ENCODE measurements at places on chromosomes 2 and 18.

DNA sequence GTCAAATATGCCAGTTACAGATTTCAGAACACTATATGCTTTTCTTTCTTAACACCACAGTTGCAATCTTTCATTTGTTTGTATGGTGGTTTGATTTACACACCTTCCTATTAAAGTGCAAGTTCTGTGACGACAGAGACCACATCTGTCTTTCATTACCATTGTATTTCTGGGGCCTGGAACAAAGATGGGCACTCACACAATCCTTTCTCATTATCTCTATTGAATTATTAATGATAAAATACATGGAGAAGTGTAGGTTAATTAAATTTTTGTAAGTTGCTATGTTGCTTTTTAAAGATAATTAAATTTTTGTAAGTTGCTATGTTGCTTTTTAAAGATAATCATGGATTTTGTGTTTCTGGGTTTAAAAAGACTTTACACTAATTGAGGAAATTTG lies 79.9 kb downstream of the KCTD18 start:
- DNase-seq: no peak

- peak; percentile 23 for DNase-seq
These were observed at the start of gene REEP1 for GRCh38 chr2:86337244-86337835. TSS of gene REEP1 (minus strand) at chr2:86337626. CDS start at chr2:86337510, 116 bp downstream.

DNA sequence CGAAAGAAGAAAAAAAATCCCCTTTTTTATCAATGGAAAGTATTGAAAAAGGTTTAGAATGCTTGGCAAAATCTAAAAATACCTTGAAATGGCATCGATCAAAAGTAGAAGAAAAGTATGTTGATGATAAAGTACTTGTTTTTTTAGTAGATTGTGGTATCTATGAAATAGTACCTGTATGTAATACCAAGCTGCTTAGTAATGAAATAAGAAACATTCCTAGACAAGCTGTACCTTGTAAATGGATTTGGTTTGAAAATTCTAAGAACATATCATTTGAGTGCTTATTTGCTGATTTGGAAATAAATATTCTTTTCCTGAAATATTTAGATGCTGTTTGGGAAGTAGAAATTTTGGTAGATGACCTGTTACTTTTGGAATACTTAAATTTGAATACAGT lies 18.4 kb downstream of the TDRD15 start:
- DNase-seq: no peak

DNA sequence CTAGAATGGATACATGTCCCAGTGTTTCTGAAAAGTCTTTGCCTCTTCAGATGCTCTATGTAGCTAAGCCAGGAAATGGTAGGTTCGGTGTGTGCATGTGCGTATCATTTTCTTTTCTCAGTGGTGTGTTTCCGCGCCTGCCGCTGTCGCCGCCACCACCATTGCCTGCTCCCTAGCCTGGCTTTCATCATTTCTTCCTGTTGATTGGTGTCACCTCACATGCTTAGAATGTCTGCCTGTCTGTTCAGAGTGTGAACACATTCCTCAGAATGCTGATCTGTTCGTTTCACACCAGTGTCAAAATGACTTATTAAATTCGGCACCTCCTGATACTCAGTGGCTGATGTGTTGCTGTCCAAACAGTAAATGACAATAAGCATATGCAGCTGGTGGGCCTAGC lies 255.2 kb upstream of the SPRED2 start:
- DNase-seq: no peak

GRCh38 chr2:211867845-211868451 lies 670.7 kb downstream of the ERBB4 start:
- no peak for DNase-seq

- no peak for DNase-seq
These were observed 40.0 kb upstream of the FAHD2A start for GRCh38 chr2:95362486-95362885.

DNA sequence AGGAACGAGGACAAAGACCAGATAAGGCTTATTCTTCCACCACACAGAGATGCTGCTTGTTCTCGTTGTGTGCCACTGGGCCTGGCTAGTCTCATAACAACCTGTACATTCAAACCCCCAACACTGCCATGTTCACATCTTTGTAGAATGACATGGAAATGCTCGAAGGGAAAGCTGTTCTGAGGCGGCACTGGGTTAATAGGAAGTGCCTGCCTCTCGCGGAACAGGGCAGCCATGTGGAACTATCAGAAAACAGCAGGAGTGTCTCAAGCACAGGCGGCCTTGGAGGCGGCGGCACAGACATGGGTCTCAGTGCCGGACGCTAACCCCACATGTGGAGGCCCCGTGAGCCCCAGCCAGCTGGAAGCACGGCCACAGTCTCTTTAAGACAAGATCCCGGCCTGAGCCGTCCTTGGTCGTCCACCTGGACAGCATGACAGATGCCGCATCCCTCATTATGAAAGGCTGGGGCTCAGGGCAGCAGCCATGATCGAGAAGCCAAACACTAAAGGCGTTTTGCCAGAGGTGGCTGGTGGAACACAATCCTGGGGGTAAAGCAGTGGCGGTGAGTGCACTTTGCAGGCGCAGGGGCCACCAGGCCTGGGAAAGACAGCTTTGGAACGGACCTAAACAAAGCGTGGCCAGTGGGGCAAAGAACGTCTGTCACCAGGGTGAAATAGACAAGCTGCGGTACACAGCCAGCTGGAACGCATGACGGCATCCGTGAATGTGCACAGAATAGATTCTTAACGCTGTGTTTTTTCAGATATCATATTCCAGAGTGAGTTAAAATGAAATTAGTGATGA lies 161.0 kb downstream of the HDAC4 start:
- no peak for DNase-seq

GRCh38 chr2:80053522-80054345 lies 250.8 kb downstream of the LRRTM1 start:
- no peak for DNase-seq

DNA sequence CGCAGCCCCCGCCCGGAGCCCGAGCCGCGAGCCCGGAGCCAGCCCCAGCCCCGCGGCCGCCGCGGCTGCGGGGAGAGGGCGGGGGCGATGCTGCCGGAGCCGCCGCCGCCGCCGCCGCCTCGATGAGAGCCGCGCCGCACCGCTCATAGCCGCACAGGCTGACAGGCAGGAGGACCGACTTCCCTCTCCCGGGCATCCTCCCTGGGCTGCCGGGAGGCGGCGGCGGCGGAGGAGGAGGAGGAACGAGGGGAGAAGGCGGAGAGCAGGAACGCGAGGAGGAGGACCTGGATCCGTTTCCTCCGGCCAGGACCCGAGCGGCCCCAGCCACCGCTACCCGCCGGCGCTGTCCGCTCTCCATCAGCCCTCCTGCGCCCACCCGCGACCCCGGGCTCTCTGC lies 370 bp downstream of the KLHL29 start:
- DNase-seq: peak; percentile 46

- DNase-seq: no peak
These were observed 265.1 kb downstream of the NCKAP5 start for GRCh38 chr2:133303150-133303549.

- DNase-seq: no peak
These were observed 63.3 kb downstream of the RPIA start for GRCh38 chr2:88754585-88755320.

GRCh38 chr2:39524756-39525635 lies 87.9 kb upstream of the MAP4K3 start:
- no peak for DNase-seq

- DNase-seq: no peak
These were observed 14.1 kb upstream of the ACKR3 start for GRCh38 chr2:236555481-236555880.

- no peak for DNase-seq
These were observed 1.1 kb downstream of the GLI2 start for GRCh38 chr2:120736624-120737339.

- DNase-seq: peak; percentile 27
These were observed at the start of gene CDH2 for GRCh38 chr18:28176948-28177827. TSS of gene CDH2 (minus strand) at chr18:28177130. CDS start at chr18:28177022, 108 bp downstream.

DNA sequence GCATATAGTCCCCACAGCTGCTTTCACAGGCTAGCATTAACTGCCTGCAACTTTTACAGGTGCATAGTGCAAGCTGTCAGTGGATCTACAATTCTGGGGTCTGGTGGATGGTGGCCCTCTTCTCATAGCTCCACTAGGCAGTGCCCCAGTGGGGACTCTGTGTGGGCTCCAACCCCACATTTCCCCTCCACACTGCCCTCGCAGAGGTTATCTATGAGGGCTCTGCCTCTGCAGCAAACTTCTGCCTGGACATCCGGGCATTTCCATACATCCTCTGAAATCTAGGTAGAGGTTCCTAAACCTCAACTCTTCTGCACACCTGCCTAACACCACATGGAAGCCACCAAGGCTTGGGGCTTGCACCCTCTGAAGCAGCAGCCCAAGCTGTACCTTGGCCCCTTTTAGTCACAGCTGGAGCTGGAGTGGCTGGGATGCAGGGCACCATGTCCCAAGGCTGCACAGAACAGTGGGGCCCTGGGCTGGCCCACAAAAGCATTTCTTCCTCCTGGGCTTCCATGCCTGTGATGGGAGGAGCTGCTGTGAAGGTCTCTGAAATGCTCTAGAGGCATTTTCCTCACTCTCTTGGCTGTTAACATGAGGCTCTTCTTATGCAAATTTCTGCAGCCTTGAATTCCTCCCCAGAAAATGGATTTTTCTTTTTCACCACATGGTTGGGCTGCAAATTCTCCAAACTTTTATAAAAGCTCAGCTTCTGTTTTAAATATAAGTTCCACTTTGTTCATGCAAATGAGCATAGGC lies 59.3 kb downstream of the KDM3A start:
- no peak for DNase-seq

- no peak for DNase-seq
These were observed 5.0 kb downstream of the HRH4 start for GRCh38 chr18:24465486-24465885.

GRCh38 chr2:47899915-47900816 lies 6.1 kb downstream of the FBXO11 start:
- DNase-seq: no peak

GRCh38 chr2:1569879-1570450 lies 156.7 kb downstream of the TPO start:
- DNase-seq: no peak

DNA sequence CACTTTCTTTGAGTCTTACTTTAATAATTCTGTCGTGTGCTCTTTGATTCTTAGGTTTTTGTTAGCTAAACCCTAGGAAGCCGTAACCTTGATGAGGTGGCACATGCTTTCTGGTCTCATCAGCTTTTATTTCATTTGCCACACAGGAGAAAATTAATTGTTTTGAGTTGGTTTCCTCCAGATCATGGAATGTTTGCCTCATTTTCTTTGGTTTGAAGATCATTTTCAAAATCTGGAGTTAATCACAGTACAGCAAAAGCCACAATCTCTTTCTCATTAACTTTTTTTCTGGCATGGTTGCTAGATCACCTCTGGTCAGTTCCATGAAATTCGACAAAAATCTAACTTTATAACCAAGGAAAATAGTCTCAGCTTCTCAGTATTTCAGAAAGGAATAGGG lies 182.9 kb downstream of the MYO1B start:
- no peak for DNase-seq

DNA sequence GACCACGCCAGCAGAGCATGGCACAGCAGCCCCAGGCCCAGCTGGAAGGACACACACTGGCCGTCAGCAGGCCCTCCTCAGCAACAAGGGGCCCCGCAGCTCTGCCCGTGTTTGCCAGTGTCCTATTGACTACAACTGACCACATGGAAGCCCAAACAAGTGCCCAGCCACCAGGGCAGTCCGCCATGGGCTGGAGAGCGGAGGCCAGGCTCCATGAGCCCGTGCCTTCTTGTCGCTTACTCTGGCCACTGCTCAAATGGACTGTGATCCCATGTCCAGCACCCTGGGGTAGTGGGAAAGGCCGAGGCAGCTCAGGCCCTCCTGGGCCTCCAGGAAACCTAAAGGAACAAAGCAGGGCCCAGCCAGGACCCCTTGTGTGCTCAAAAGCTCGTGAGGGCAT lies 53.9 kb upstream of the TAF1B start:
- DNase-seq: no peak

DNA sequence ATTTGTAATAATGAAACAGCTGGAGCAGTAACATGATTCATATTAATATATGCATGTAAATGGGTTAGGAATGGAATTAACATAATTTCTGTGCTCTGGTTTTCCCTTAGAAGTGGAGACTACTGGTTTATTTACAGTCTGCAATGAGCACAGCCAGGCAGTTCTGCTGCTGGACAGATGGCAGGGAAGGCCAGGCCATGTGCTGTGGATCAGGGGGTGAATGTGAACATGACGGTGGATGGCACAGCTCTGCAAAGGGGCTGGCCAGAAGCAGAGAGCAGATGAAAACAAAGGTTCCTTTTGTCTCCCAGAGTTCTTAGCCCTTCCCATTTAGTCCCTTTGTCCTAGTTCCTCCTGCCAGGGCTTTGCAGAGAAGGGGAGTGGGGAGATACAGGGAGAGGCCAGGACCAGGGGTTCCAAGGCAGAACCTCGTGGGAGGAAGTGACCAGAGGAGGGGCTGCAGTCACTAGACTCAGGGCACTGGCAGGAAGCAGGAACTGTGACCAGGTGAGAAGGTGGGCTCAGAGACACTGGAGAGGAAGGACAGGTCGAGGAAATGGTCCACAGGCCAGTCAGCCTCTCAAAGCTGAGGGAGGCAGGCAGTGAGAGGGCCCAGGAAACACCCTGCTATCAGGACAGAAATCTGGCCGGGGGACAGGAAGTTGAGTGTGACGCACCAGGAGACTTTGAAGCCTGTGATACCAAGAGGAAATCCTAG lies 112.9 kb upstream of the ATP8B1 start:
- no peak for DNase-seq

GRCh38 chr2:100188326-100188725 lies 45.9 kb upstream of the AFF3 start:
- no peak for DNase-seq

DNA sequence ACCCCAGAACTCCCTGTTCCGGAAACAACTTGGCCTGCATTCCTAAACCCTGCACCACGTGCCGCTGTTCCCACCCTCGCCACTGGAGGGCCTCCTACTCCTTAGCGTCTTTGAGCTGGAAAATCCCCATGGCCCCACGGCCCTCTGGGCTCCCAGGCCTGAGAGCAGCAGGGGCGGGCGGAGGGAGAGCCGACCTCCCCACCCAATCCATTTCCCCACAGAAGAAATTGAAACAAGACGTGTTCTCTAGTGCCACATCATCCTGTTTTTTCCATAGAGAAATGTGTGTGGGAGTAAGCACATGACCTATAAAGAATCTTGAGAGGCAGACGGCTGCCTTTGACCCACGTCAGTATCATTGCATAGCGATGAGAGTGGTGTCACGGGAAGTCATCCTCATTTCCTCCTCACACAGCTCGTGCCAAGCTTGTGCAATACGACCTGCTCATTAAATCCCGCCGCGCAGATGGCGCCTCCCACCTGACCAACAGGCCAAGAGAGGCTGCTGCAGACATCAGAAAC lies 79.2 kb downstream of the LAMA1 start:
- DNase-seq: no peak

- DNase-seq: no peak
These were observed 32.7 kb upstream of the SPRED2 start for GRCh38 chr2:65465124-65465523.

Data from GM12892 (cell line).